ENCODE measurements at places on chromosomes 12 and 14. TPM values are rescaled to one million over a fixed set of nuclear protein-coding genes. Genes with fewer than 3 reads are reported as not detected.

Gene IFT81
- polyA plus RNA-seq = 52.4 TPM

Gene HPD
- polyA plus RNA-seq = 5.3 TPM

Gene ABCB9
- 5.7 TPM for polyA plus RNA-seq

Gene KITLG
- polyA plus RNA-seq = 39.7 TPM

Gene IGF1
- polyA plus RNA-seq = 11.1 TPM

Gene SCARB1
- polyA plus RNA-seq = 19.6 TPM

All from right renal pelvis (tissue), 4 donors.